ENCODE measurements at places on chromosomes 11 and 22.

DNA sequence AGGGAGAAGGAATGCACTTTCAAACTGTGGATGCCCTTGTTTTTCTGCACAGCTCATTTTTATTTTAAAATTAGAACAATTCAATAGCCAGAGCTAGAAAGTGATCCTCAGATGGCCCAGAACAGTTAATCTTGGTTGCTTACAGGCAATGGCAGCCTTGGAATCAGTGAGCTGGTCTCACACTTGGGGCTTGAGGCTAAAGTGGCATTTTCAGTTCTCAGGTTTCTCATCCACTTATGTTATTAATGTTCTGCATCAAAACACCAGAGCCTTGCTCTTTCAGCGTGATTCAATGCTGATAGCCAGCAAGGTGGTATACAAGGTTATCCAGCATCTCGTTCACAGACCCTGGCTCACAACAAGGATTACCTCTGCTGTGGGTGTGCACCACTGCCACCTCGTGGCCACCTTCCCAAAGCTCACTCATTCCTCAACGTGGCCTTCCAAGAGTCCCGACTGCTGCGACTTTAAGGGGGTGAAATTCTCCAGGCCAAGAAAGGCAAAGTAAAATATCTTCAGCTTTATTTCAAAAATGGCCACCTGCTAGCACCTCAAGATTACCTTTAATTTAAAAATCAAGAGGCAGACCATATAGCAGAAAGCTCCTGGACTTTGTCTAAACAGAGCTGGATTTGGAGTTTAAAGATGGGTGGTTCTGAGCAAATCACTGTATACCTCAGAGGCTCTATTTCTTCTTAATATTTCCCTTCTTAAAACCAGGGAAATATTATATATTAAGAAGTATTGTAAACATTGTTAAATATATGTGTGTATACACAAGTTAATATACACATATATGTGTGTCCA, 34.2 kb upstream of the FSHB start:
- peak; percentile 30 for DNase-seq

GRCh38 chr11:77055913-77056312, 10.9 kb upstream of the CAPN5 start:
- DNase-seq: no peak

- DNase-seq: no peak
Measured at GRCh38 chr11:27757953-27758352, 57.7 kb upstream of the BDNF start.

GRCh38 chr22:24146194-24146616, 35.1 kb upstream of the SUSD2 start:
- no peak for DNase-seq

- no peak for DNase-seq
Measured at GRCh38 chr11:33867996-33868646, 23.8 kb downstream of the LMO2 start.

DNA sequence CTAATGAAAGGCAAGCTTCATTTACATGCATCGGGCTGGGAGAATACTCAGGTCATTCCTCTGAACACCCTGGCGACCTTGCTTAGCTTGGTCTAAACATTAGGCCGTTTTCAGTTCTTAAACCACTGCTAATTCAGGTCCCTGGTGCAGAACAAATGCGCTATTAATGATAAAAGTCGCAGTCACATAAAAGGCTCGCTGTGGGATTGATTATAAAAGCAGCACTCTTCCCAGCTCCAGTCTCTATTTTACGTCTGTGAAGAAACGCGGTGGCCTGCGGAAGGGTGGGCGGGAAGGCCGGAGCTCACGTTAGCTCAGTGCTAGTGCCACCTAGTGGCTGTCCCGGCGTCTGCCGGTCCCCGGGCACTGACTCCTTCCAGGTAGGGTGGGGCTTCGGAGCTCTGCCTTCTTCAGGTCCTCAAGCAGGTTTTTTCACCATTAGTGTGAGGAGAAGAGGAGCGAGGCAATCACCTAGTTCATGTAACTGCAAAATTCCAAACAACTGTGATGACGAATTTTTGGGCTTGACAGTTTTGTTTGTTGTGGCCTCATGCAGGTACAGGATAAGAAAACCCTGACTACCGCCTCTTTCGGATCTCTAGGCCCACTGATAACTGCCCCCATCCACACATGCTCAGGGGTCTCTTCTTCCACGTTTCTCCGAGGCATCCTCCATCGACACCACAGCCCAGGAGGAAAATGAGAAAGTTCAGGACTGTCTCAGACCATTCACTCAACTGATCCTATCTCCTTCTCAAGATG, 66.5 kb upstream of the CLMP start:
- DNase-seq: peak; percentile 72

DNA sequence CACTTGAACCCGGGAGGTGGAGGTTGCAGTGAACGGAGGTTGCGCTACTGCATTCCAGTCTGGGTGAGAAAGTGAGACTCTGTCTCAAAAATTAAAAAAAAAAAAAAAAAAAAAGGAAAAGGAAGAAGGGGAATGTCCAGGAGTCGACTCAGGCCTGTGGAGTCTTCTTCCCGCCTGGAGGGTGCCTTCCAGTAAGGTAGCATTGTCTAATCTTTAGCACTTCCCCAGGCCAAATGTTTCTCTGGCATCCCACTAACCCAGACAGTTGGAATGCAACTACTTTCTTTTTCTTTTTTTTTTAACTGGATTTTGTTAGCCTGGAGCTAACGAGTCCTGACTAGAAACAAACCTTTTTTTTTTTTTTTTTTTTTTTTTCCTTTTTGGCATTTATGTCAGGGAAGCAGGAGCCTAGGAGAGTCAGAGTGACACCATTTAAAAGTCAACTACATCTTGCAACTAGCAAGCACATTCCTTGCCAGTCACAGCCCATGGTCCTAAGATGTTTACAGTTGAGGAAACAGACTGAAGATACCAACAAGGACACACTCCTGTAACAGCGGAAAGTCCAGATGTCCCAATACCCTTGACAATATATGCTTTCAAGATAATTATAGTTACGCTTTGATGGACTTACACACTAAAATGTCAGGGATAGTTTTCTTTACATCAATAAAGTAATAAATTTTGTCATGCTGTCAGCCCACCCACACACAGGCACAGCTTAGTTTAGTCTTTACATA, 10.6 kb downstream of the PLET1 start:
- DNase-seq: no peak

- DNase-seq: no peak
Measured at GRCh38 chr22:47090591-47091245, 328.3 kb downstream of the TBC1D22A start.

DNA sequence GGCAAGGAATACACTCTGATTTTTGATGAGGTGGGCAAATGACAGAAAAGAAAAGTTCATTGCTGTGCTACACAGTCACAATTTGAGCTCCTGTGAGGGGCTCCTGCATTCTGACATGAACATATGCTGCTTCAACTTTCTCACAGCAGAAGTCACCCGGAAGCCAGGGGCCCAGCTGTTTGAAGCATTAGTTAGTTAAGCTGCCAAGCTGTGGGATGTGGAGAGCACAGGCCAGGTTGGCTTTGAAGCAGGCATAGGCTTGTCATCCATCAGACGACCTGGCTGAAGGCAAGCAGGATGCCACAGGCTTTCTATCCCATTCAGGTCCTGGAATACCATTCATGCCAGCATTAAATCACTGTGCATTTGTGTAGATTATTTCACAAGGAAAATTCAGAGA, 63.1 kb downstream of the MTNR1B start:
- no peak for DNase-seq

- DNase-seq: no peak
Measured at GRCh38 chr11:266676-267439, 11.3 kb upstream of the NLRP6 start.

GRCh38 chr22:41216984-41217383, 11.9 kb downstream of the L3MBTL2 start:
- no peak for DNase-seq

DNA sequence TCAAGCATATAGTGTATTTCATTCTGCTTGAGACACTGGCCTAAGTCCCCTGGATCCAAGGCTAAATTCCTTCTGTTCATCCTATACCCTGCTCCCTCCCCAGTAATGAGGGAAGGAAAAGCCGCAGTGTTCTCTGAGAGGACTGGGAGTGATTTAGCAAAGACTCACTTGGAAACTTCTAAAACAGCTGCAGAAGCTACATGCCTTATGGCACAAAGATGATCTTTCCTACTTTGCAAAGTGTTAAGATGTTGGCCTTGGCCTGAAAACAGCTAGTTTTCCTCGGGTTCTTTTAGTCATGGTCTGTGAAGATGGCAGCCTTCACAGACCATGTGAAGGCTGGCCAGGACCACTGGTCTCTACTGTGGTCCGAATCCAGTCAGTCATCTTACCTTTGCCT, 65.7 kb downstream of the ABTB2 start:
- no peak for DNase-seq

DNA sequence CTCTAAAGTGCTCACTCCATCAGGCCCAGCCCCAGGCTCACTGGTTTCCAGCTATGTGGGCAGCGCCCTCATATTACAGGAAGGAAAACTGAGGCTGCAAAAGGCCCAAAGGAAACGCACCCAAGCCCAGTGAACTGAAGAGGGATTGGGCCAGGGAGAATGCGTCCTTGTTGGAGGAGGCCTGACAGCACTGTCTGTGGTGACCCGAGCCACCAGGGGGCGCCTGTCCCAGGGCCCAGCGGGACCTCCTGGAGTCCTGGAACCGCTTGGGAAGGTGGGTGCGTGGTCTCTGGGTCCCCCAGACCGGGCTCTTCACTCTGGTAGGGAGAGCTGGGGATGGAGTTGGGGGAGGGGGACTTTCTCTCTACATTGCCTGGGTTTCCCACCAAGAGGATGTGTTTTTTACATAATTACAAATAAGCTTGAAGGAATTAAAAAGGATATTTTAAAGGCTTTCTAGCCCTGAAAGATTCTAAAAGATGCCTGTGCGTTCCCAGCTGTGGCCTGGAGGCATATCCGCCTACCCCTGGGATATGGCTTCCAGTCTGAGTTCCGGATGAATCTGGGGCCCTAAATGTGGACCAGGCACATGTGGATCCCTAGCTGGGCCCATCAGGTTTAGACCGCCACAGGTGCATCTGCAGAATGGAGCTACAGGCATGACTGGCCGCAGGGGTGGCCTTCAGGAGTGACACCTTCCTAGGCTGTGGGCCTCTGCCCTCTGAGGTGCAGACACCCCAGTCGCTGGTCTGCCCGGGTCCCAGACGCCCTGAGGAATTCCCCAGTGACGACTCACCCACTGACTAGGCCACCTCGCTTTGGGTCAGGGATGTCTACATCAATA, 4.2 kb downstream of the SPI1 start:
- DNase-seq: peak; percentile 81

GRCh38 chr11:120501440-120501839, 10.1 kb upstream of the GRIK4 start:
- no peak for DNase-seq

GRCh38 chr11:74220376-74220775, 49.3 kb downstream of the PPME1 start:
- no peak for DNase-seq

- DNase-seq: no peak
Measured at GRCh38 chr11:13868710-13869397, 93.7 kb upstream of the SPON1 start.

- DNase-seq: no peak
Measured at GRCh38 chr11:20197881-20198280, 37.6 kb upstream of the DBX1 start.

GRCh38 chr22:48594016-48594756, 1233.5 kb downstream of the BRD1 start:
- no peak for DNase-seq

- no peak for DNase-seq
Measured at GRCh38 chr11:131658952-131659351, 288.5 kb downstream of the NTM start.

DNA sequence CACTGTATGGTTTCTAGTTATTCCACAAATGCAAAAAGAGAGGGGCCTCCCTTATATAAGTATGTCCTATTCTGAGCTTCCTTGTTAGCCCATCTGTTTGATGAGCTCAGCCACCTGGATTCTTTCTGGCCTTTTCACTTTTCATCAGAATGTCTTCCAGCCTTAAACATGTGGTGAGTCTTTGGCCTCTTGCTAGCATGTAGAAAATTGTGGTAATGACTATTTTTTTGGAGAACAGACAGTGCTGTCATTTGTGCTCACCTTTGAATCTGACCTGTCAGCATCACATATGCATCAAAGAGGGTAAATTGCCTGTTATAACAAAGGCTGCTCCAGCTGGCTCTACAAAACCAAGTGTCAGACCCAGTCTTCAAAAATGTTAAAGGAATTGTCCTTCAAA, 558.7 kb downstream of the RAB38 start:
- no peak for DNase-seq

GRCh38 chr11:77071671-77072605, 5.2 kb downstream of the CAPN5 start:
- no peak for DNase-seq
